ENCODE measurements at places on chromosomes 3 and 15. TPM values are rescaled to one million over a fixed set of nuclear protein-coding genes. Genes with fewer than 3 reads are reported as not detected.

Gene CPLX3
- 0.07 TPM for total RNA-seq

Gene ACOX2
- 11.0 TPM for total RNA-seq

Gene CLDN11
- 0.25 TPM for total RNA-seq

Gene CASR
- total RNA-seq, result not detected

Gene HTR3E
- not detected for total RNA-seq

Gene LOXL1
- 0.67 TPM for total RNA-seq

Gene C3orf49
- total RNA-seq, result not detected

Gene ITGA11
- total RNA-seq, result 7.0 TPM

Gene FANCD2OS
- total RNA-seq, result not detected

Gene CHRM5
- 0.06 TPM for total RNA-seq

Gene PLA2G4F
- total RNA-seq, result not detected

Gene TPRA1
- 52.9 TPM for total RNA-seq

Gene SEMA3G
- total RNA-seq, result 0.13 TPM

Gene SAXO2
- 1.3 TPM for total RNA-seq

Gene KY
- 0.13 TPM for total RNA-seq

Gene PSTPIP1
- total RNA-seq, result not detected

Gene TRIM42
- total RNA-seq, result not detected

Gene GPR149
- total RNA-seq, result not detected

Gene SI
- total RNA-seq, result not detected

Gene COL8A1
- total RNA-seq, result not detected

Gene CSPG4
- total RNA-seq, result 0.19 TPM

Gene ITPKA
- total RNA-seq, result 9.1 TPM

Gene TMEM115
- total RNA-seq, result 44.6 TPM

Gene ALG1L2
- not detected for total RNA-seq

Gene TMCC1
- 14.6 TPM for total RNA-seq

Gene PLCL2
- total RNA-seq, result 4.8 TPM

Gene ROBO1
- total RNA-seq, result 16.5 TPM

Gene C3orf52
- total RNA-seq, result 11.3 TPM

Gene DET1
- total RNA-seq, result 5.4 TPM

Gene TRPM1
- total RNA-seq, result not detected

Gene RABL3
- total RNA-seq, result 14.9 TPM

Gene TGM5
- not detected for total RNA-seq

Gene LACTB
- total RNA-seq, result 24.3 TPM
